ENCODE measurements at places on chromosomes 11 and 22.

GRCh38 chr11:128896356-128896755 is 5.2 kb downstream of the KCNJ5 start:
- no peak for DNase-seq

- no peak for DNase-seq
Measured at GRCh38 chr11:8365216-8365941, 101.7 kb upstream of the LMO1 start.

DNA sequence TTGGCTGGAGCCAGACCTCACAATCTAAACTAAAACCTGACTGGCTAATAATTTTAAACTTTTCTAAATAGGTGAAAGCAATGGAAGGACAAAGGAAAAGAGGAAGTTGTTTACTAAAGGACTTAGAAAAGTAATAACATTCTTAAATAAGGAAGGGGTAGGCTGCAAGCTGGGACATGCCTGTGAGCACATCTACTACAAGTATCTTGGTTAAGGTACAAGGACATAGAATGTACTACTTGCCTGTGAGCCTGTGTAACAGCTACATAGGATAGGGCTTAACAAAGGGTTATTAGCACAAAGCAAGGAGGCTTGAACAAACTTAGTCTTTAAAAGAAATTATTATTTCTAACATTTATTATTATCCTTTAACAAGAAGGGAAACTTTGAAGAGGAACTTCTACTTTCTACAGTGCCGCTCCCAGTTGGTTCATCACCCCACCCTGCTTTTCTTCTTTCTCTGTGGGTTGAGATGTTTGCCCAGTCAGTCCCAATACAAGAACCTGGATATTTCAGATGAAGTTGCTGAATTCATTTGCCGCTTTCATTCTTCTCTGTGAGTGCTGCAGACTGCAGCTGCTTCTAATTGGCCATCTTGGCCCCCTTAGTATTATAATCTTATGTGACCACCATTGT is 87.5 kb downstream of the PRMT3 start:
- DNase-seq: no peak

DNA sequence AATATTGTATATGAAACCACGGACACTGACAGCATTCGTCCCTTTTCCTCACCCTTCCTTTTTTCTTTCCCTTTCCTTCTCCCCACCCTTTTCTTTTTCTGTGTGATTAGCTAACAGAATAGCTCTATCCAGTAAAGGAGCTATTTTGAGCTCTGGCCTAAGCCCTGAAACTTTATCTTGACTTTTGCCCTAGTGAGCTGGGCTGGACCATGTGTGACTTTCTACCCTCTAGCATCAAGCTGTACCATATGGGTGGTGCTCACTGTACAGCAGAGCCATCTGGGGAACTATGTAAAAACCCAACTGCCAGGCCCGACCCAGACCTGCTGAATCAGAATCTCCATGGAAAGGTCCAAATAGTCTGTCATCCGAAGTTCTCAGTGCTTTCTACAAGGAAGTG is 21.9 kb upstream of the PANX1 start:
- no peak for DNase-seq

GRCh38 chr11:45658292-45658991 is 7.0 kb downstream of the CHST1 start:
- DNase-seq: no peak

- DNase-seq: no peak
Measured at GRCh38 chr11:111585371-111585770, 16.9 kb upstream of the SIK2 start.

DNA sequence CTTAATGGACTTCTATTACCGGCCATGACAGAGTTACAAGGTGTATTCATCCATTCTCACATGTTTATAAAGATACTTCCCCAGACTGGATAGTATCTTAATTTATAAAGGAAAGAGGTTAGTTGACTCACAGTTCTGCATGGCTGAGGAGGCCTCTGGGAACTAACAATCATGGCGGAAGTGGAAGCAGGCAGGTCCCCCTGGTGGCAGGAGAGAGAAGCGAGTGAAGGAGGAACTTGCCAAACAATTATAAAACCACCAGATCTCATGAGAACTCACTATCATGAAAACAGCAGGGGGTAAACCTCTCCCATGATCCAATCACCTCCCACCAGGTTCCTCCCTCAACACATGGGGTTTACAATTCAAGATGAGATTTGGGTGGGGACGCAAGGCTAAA is 170.0 kb upstream of the PDGFD start:
- DNase-seq: no peak

- no peak for DNase-seq
Measured at GRCh38 chr11:126925321-126926093, 75.1 kb downstream of the KIRREL3 start.

DNA sequence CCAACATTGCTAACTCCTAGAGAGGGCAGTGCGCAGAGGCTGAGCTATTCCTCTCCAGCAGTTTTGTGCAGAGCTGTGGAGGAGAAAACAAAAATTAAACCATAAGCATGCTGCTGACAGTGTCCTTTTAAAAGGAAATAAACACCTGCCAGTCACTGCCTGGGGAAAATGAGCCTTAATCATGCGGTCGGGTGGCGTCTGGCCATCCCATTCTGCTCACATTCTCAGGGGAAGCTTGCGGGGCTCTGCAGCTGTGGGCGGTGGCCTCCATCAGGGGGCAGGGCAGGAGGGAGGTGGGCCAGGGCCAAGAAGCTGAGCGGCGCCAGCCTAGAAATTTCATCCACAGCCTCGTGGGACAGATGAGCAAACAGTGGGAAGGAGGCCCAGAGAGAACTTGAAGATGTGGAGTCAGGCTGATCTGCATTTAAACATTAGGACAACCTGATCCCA is 71.0 kb upstream of the TP53I11 start:
- no peak for DNase-seq

- no peak for DNase-seq
Measured at GRCh38 chr11:96141626-96142025, 201.4 kb downstream of the MAML2 start.

DNA sequence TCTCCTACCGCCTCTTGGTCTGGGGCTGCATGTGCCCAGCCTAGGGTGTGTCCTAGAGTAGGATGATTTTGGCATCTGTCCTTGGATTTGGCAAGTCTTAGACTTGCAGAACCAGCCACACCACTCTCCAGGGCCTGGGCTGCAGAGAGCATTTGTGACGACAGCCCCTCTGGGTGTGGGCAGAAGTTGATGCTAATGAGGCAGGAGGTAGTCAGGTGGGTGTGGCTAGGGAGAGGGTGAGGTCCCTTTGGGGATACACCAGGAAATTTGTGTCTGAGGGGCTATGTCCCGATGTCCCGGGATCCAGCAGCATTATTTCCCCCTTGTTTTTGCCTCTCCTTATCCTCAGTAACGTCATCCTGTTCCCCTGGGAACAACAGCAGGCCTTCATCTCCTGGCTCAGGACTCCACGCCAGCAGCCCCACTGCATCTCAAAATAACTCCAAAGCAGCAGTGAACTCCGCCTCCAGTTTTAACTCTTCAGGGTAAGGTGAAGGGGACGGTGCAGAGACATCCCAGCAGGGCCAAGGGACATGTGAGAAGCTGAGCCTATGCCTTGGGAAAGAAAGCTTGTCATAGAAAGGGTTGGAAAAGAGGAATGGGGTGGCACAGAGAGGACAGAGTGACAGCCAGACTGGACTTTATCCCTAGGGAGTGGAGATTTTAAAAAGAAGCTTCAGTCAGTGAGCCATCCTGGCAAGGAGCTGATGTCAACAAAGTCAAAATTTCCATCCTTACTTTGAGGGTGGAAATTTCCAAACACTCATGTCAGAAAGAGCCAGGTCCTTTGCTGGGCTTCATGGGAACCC is 8.0 kb upstream of the TLCD5 start:
- DNase-seq: no peak

Measured in stimulated activated CD4-positive, alpha-beta T cell treated with anti-CD3 and anti-CD28 coated beads, Interleukin-4, amount 100 ng/mL, for 4 hours (primary cell).